ENCODE measurements at places on chromosomes 5 and 9.

DNA sequence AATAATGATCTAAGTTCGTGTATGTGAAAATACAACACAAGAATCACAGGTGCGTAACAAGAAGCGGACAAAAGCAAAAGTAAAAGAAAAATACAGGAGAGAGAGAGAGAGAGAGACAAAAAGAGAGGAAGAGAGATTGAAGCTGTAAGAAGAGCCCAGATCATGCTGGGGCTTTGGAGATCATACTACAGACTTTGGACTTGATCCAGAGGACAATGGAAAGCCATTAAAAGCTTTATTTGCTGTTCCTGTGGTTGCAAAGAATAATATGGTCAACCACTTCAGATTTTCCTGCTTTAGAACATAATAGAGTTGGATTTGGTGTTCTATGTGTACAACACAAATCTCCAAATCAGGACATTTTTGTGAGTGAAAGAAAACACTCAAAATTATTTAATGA, 561.4 kb downstream of the CAAP1 start:
- no peak for DNase-seq

DNA sequence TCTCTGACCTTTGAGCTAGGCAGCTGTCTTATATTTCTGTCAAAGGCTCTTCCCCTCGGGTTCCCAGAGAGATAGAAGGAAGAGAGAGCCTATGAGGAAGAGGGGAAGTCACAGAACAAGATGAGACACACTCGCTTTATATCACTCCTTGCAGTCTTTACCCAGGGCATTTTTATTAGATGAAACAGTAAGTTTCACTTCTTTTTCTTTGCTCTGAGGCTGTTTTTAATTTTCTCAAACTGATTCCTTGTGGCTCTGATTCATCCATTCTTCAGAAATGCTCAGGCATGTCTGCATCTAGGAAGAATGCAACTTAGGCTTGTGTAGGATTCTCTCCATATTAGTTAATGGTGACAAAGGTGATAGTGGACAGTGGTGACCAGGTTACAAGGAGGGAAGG, 132.9 kb upstream of the CHD1 start:
- no peak for DNase-seq

- DNase-seq, result no peak
Observed at GRCh38 chr5:158754018-158754514, 345.6 kb downstream of the EBF1 start.

GRCh38 chr5:10123254-10123989, 126.3 kb downstream of the ATPSCKMT start:
- DNase-seq, result no peak

DNA sequence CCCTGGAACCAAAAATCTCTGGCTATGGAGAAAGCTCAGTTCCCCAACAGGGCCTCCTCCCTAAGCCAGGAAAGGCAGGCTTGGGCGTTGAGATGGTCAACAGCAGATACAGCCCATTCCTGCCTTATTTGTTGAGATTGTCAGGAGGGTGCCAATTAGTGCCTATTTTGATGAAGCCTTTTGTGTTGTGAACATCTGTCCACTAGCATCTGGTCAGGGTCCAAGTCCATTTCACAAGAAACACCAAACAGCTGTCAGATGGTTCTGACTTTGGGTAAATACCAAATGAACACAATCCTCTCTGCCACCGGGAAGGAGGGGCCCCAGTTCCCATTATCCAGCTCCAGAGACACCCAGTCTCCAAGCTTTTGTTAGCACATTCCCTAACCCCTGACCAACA, 19.9 kb downstream of the SEMA6A start:
- DNase-seq, result no peak

- DNase-seq, result no peak
Observed at GRCh38 chr5:124544366-124545055, 201.9 kb downstream of the ZNF608 start.

GRCh38 chr5:149413477-149414210, 34.6 kb upstream of the IL17B start:
- no peak for DNase-seq

DNA sequence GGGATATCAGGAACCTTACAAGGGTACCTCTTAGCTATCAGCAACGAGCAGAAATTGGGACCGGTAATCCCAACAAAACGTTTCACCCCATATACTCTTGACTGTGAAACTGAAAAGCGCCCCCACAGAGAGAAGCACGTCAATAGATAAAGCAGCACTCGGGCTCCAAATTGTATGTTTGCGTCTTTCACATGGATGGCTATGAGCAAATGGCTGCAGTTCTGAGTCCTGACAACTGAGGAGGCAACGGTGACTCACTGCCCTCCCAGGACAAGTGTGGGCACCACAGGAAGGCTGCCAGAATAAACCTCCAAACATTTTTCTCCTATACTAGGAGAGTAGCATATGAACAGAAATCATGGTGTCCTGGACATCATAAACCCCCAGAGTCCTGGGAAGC, 36.6 kb downstream of the SEMA4D start:
- no peak for DNase-seq

- no peak for DNase-seq
Observed at GRCh38 chr9:96523374-96523773, 73.4 kb downstream of the HABP4 start.

DNA sequence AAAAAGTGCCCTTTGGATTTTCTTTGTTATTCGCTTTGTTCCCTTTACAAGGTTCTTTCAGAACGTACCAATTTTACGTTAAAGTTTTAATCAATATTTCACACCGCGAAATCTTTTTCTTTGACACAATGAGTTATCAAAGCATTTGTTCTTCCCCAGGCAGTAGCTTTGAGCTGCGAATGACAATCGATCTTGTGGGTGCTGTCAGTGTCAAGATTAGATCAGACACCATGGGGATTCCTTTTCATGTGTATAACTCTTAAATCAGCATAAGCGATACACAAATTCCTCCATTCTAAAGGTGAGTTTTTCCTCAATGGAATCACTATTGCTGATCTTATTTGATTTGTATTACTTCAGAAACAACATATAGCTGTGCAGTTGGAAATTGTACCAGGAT, 145.5 kb downstream of the ST8SIA4 start:
- DNase-seq, result no peak

GRCh38 chr9:123419721-123420591, 64.0 kb downstream of the CRB2 start:
- DNase-seq, result no peak

DNA sequence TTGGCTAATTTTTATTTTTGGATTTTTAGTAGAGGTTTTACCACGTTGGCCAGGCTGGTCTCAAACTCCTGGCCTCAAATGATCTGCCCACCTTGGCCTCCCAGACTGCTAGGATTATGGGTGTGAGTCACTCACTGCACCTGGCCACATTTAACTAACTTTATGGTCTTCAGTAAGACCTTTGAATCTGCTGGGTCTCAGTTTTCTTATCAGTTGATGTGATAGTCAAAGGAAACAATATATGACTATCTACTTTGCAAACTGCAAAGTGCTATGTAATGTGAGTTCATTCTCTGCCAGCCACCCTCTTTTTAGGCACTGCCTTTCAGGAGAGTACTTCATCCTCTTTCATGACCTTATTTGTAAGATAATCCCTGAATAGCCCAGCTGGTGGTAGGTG, 474.7 kb downstream of the PDE4D start:
- DNase-seq, result no peak

DNA sequence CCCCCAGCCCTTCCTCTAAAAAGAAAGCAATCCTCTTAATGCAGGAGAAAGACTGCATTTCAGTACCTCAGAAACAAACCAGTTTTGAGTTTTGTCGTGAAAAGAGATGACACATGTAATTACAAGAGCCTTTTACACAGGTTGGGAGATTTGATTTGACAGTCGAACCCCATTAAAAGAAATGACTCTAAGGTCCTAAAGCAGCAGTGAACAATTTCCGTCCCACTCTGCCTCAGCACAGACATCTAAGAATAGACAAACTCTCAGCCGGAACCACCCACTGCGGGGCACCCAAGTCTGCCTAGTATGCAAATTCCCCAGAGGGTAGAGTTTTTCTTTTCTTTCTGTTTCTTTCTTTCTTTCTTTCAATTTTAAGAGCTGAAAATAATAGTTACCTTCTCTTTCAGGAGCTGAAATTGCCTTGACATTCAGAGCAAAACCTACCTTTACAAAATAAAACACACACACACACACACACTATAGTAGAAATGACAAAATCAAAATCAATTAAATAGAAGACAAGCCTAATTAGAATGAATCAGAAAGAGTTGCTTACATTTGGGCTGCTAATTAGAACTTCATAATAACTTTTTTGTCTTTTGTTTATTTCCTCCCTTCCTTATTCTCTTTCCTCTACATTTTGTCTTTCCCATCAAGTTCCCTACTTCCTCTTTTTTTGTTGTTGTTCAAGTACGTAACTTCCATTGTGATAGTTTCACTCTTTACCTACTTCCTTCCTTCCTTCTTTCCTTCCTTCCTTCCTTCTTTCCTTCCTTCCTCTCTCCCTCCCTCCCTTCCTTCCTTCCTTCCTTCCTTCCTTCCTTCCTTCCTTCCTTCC, 65.1 kb downstream of the BASP1 start:
- DNase-seq, result no peak

DNA sequence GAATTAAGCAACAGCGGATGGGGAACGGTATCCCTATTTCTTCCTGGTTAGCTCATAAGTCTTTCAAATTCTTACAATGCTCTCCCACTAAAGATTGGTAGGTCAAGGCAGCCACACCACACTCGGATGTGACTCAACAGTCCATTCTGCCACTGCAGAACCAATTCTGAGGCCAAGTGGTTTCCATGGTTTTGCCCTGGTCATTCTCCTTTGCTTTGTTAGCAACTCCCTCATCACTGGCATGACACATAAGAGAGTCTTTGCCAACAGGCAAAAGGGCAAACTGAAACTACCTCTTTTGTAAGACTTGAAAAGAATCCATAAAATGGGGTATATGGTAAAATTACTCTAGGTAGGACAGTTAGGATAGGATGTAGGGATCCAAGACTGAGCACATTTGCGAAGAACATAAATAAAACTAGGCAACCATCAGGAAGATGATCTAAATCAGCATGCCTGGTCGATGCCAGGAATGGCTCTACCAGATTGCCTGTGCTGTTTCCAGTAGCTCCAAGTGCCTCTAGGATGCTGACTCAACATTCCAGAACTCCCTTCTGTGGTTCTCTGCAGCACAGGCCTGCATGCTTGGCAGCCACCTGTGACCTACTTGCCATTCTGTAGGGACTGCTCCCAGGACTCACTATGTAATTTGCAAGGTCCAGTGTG, 105.4 kb downstream of the DCP2 start:
- no peak for DNase-seq

GRCh38 chr5:97608501-97608900, 425.5 kb upstream of the RIOK2 start:
- no peak for DNase-seq

- DNase-seq, result no peak
Observed at GRCh38 chr5:165502893-165503691, 1997.7 kb downstream of the MAT2B start.

DNA sequence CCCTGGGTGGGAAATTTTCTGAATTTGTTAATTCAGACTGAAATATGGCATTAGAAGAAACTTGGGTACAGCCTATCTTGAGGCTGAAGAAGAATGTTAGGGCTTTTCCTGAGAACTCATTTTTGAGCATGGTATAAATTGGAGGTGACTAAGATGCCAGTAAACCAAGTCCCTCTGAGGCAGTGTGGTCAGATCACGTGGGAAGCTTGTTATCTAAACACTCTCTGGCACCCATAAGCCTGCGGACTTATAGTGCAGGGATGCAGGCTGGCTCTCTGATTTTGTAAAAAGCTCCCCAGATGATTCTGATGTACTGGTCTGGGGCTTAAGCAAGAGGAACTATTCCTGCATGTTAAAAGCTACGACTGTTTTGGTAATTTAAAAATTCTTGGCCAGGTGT, 34.3 kb downstream of the MTMR12 start:
- no peak for DNase-seq

- DNase-seq, result no peak
Observed at GRCh38 chr5:125526966-125527365, 780.5 kb upstream of the ZNF608 start.

GRCh38 chr9:68970151-68970550, 43.8 kb downstream of the PRKACG start:
- no peak for DNase-seq

DNA sequence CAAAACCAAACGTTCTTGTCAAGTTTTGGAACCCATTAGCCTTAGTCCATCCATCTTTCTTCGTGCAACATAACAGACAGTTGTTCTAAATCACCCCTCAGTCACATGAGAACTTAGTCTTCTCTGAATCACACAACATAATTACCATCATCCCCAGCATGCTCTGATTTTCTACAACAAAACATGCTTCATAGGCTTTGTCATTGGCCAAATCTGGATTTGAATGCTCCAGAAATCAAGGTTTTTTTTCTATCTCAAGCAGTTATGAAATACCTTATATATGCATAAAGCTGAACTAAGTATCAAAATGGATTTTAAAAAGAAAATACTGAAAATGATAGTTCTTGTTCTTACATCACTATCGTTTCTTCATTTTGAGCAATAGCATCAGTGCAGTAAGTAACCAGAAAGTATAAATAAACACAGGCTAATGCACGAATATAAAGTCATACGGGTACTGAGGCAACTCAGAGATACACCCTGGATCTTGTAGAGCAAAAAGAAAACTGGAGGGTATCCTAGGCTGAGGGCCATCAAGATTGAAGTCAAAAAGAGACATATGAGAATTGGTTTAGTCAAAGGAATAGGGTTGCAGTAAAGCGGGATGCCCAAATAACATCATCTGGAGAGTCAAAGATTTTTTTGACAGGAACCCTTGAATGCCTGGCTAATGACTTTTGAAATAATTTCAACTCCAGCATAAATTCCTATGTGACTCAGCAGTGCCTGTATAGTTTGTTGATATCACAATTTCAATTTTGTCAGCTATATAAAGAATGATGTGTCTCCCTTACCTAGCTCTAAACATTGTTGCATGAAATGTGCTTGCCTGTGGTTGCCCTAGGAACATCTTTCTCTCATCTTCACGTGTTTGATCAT, 164.7 kb downstream of the ADAMTSL1 start:
- no peak for DNase-seq

DNA sequence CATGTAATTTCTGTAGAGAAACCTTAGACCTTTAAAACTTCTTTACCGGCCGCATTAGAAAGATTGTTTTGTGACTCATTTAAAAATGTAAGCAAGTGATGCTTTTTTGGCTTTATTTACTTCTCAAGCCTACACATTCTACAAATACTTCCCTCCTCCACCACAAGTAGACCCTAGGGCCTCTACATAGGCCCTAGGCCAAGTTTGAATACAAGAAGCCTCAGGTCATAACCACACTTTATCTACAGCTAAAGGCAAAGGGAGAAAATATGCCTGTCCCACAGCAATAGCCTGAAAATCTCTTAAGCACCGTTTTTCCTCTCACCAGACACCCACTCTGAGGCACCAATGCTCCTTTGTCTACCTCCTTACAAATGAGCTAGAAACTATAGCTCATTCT, 53.9 kb downstream of the CSNK1A1 start:
- DNase-seq, result no peak

DNA sequence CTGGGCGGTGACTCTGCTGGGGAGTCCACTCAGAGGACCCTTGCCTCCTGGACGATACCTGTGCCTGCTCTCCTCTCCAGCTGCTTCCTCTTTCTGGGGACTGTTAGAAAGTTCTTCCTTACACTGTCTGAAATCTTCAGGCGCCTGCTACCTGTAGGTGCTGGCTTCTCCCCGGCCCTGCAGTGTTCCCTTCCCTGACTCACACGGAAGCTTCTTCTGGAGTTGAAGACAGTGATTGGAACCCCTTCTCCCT, 562 bp downstream of the GSN start:
- no peak for DNase-seq

GRCh38 chr5:58381566-58381965, 78.3 kb downstream of the PLK2 start:
- no peak for DNase-seq

All from cortex of kidney (tissue), 1 donor.